ENCODE measurements at places on chromosomes 4 and X.

DNA sequence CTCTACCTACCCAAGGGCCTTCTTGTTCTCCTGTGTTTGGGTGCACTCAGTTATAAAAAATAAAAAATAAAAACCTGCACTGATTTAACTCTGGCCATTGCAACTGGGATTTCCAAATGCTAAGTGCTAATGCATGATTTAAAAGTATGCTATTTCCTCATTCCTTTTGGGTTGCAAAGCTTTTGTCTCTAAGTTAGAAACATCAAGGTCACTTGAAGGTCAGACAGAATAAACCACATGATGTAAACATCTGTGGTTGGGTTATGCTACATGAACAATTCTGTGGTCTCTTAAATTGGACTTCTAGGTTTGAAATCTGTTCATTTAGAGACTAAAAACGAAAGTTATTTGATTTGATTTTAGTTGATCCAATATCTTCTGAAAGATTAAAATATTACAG is 1547.4 kb upstream of the TENM3 start:
- DNase-seq, result no peak

DNA sequence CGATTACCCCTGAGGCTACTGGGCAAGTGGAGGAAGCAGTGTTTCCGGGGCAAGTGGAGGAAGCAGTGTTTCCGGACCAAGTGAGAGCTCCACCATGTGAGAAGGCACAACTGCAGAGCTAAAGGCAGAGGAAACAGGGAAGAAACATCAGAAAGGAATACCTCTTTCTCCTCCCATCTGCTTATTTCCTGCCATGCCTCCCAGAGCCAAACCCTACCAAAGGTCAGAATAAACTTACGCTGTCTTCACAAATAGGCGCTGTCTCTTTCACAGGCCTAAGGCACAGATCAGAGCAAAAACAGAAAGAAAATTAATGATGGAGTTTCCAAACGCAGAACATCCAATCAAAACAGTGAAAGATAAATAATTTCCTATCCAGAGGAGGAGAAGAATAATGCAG is 153.0 kb downstream of the ATOH1 start:
- no peak for DNase-seq

DNA sequence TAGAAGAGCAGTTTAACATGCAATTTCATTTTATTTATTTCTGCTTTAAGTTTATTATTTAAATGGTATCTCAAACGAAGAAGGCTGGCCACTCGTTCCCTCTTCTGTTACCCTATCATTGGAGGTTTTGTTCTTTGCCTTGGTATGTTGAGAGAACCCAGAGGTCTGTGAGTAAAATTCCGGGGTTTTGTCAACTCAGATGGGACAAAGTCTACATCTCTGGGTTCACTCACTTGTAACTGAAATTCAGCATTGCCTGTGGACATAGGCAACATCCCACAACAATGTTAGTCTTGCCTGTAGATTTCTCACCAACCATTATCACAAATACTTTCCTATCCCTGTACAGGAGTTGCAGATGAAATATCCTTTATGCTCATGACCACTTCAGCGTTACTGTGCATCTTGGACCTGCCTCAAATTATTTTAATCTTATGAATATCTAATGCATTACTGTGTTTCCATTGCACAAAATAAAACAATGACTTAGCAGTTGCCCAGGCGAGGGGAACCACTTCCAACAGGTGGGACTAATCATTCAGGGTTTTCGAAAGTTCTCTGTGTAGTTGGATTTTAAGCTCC is 33.5 kb upstream of the CD99 start:
- DNase-seq, result no peak

GRCh38 chr4:2280531-2281300 is 18.8 kb upstream of the MXD4 start:
- DNase-seq, result no peak

- DNase-seq, result no peak
These were observed 71.6 kb upstream of the TET2 start for GRCh38 chr4:105075045-105075444.

GRCh38 chr4:139560406-139561104 is 4.5 kb upstream of the SETD7 start:
- no peak for DNase-seq

DNA sequence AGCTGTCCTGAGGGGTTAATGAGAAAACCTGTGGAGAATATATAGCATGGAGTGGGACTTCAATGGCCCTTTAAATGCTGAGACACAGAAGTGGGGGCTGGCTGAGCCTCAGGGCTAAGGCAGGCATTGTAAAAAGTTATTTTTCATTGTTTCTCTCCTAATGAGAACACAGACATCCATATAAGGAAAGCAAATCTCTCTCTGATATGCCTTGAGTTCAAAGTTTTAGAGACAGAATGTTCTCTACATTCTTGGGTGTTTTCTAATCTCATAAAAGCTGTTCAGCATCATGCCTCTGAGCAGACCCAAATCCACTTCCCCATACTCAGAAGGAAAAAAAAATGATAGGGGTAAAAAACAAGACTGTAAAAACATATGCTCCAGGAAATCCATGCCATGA is 16.8 kb upstream of the RAB40A start:
- DNase-seq, result no peak

DNA sequence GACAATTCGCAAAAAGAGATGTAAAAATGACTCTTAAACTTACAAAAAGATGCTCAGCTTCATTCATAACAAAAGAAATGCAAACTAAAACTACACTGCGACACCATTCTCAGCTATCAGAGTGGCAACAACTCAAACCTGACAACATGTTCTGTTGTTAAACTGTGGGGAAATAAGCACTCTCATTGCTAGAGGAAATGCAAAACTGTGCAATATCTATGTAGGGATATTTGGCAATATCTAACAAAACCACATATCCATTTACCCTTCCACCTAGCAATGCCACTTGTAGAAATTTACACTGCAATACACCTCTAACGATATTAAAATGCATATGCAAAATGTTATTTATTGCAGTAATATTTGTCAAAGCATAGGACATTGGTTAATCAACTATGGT is 78.3 kb upstream of the EGFL6 start:
- no peak for DNase-seq
